Kidney tubule cell (primary cell): ENCODE measurements at places on chromosomes 3 and 15.

GRCh38 chr3:40458473-40458872 is 1.3 kb downstream of the RPL14 start:
- DNase-seq = no peak

- no peak for DNase-seq
Measured at GRCh38 chr3:14990780-14991148, 43.4 kb downstream of the NR2C2 start.

- DNase-seq = peak; percentile 88
Measured at GRCh38 chr3:149605902-149606301, 51.9 kb downstream of the WWTR1 start.

GRCh38 chr3:27570421-27571106 is 86.4 kb upstream of the SLC4A7 start:
- no peak for DNase-seq

DNA sequence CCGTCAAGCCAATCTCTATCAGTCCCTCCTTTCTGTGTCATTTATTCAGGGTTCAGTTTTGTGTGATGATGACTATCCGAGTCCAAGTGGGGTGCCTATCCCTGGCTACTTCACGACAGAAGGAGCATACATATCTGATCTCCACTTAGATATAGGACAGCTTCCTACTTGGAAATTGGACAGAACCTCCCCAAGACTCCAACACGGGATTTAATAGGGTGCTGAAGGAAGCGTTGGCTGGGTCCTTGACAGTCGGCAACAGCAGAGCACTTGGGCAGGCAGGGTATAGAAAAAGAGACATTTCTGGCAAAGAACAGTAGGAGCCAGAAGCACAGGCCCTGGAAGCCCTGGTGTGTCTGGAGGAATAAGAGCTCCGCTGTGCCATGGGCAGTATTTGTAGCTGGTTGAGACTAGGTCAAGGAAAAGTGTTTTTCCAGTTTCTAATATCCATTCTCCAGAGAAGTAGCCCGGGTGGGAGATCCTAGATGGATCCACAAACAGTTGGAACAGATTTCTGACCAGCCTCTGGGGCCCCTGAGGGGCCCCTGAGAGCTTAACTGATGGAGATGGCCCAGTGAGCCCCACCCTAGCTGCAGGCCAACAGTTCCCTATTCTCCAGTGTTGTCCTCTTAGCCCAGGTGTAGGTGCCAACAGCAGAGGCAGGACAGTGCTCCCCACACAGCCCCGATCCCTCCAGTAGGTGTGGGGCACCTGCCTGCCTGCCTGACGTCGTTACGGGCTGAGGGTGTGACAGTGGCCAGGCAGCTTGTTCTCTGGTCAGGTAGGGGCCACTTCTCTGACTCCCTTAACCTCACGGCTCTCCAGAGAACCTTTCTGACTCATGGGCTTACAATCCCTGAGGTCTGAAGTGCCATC is 130.8 kb downstream of the CHCHD6 start:
- no peak for DNase-seq

DNA sequence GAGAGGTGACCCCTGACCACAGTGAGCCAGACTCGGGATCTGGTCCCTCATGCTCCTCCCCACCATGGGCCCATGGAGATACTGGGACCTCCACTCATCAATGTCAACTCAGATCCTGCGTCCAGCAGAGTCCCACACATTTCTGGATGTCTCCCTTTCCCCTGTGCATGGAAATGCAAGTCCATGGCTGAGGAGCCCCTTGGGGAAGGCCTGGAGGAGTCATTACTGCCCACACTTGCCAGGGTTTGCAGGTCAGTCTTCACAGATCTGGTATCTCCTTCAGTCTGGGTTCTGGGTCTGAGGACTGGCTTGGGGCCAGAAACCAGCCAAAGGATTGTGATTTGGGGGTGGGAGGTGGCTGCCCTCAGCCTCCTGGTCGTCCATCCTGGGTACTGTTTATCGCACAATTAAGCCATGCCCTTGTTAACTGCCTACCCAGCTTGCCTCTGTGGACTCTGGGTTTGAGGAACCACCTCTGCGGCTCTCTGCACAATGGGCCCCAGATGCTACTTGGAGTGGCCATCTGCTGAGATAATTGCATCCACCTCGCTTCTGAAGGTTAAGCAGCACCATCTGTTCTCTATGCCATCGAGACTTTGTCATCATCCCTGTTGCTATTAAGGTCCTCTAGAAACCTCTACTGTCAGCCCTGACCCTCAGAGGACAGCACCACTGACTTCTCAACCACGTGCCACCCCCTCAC is 49.9 kb upstream of the KLF13 start:
- DNase-seq = no peak

GRCh38 chr15:40787344-40787841 is 17.6 kb downstream of the C15orf62 start:
- DNase-seq = peak; percentile 98

GRCh38 chr3:136899622-136900158 is 37.7 kb downstream of the NCK1 start:
- DNase-seq = no peak

- DNase-seq = no peak
Measured at GRCh38 chr15:91468871-91469580, 369.0 kb downstream of the SV2B start.

- DNase-seq = no peak
Measured at GRCh38 chr3:567488-568185, 371.1 kb downstream of the CHL1 start.

DNA sequence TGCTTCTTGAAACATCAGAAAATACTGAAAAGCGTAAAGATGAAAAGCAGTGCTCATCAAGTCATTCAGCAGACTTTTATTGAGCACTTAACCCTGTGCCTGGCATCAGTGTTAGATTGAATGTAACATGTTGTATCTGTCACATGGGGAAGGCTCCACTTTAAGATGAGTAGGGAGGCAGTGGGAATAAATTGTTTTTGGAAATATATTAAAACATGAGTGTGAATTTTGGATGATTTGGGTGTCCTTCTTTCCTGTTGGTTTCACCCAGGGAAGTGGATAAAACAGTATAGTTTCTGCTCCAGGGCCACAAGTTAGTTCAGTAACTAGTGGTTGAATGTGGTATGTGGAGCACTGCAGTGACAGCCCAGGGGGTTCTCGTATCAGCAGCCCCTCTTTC is 301.4 kb upstream of the TPM1 start:
- DNase-seq = no peak

DNA sequence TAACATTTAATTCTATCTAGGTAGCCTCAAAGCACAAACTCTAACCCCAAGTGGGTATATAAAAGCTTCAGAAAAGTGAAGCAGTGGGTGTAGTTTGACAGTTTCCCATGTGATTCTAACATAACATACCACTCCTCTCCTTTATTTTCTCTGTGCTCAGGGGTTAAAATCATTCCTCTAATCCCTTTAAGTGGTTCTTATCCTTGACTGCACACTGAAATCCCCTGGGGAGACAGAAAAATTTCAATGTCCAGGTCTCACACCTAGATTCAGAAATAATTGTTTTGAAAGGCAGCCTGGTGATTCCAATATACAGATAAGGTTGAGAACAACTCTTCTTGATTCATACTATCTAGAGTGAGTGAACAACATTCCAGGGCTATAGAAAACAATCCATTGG is 986.4 kb downstream of the ROBO1 start:
- no peak for DNase-seq
